ENCODE measurements at places on chromosomes 3 and 15.

DNA sequence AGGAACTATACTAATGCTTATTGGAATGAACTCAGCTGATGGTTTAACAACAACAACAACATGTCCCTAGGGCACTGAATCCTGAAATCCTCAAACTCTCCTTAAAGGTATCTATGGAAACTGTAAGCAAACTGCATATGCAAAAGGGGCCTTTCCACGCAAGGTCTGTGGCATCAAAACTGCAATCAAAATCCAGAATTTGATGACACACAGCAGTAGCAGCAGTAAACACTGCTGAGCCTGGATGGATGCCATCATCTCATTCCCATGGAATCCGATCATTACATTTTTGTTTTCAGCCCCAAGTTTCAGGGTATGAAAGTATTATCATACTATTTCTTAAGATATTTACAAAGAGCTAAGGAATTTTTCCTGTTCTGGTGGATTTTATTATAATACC lies 399.7 kb downstream of the VPS13C start:
- no peak for DNase-seq

DNA sequence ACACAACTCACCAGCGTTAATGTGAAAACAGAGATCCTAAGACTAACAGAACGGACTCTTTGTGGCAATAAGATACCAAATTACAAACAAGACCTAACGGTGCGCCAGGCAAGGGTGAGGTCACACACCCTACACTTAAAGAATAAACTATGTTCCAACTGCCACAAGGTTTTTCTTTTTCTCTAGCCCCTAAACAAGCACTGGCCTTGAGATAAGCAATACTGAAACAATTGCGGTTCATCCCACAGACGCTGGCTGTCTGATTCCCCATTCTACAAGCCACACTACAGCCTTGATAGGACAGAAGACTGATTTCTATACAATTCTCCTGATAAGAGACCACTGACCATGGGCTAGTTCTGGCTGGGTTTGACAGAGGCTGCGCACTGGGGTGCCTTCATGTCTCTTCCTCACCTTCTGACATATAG lies 20.5 kb upstream of the LIMD1 start:
- no peak for DNase-seq

GRCh38 chr15:43096411-43096810 lies 9.4 kb downstream of the UBR1 start:
- no peak for DNase-seq

DNA sequence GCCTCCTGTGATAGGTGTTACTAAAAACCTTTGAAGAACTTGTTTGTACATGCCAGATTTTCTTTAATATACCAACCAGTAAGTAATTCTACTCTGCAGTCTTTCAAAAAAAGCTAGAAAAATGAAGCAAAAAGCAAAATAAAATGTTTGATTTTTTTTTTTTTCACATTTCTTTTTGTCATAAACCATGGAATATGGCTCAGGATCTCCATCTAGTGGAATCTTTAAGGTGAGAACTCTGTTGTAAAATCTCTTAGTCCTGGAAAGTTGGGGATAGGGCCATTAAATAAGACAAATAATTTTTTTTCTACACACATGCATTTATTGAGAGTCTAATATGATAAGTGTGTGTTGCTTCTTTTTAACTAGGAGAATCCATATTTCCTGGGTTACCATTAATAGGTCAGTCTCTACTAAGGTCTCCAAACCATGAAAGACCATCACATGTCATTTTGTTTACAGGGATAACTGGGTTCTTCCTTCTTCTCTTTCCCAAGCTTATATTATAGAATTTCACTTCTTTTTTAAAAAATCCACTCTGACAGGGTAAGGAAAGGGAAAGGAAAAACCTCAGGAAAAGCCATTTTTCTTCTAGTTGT lies 84.6 kb downstream of the SLC9A9 start:
- DNase-seq = no peak

DNA sequence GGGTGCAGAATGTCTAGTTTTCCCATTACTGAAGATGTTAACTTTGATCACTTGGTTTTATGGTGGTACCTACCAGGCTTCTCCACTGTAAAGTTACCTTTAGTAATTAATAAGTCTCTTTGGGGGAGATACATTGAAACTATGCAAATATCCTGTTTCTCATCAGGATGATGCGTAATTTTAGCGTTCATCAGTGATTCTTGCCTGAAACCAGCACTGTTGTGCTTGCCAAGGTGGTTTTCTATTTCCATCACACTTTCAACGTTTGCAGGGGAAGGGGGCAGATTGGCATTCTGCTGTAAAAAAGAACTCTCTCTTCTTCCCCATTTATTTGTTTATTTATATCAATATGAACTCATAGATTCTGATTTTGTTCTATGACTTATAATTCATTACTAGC lies 61.0 kb downstream of the SSR3 start:
- no peak for DNase-seq

DNA sequence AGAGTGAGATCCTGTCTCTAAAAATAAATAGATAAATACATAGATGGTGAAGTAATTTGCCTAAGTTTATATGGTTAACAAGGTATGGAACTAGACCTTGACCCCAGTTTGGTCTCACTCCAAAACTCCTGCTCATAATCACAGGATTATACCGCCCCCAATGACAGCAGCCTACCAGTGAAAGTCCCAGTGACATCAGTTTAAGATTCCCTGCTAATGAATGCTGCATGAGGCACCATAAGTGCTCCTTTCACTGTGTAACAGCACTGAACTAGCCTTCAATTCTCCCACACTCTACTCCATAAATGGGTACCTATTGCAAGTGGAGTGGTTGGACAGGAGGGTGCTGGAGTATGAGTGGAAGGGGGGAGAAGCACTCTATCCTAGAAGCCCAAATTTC lies 23.7 kb upstream of the THSD4 start:
- DNase-seq = no peak

GRCh38 chr3:127662001-127662469 lies 10.7 kb upstream of the ABTB1 start:
- no peak for DNase-seq

DNA sequence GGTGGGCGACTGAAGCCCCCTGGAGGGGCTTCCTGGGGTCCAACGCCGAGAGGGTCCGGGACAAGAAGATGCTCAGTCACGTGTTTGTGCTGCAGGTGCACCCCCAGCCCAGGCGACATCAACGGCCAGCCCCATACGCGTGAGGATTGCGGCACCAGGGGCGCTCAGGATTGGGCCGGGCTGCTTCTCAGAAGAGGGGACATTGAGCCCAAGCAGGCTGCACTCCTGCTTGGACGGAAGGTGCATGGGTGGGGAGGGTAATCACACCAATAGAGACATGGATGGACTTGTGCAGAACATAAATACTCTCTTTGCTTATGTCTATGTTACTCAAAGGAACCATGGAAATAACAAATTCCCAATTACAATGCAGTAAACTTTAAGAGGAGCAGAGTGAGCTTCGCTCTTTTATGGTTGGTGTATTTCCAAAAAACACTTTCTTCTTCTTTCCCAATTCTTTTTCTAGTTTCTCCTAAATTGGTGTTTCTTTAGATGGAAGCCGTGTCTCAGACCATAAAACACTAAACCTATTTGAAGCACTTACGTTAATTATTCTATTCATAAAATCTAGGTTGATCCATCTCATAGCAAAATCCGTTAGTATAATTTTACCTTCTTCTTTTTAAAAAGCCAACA lies 182.7 kb downstream of the GOLGA6L6 start:
- DNase-seq = no peak

Data from stimulated activated CD8-positive, alpha-beta memory T cell treated with anti-CD3 and anti-CD28 coated beads, Interleukin-2, amount 100 ng/mL, for 48 hours (primary cell).